Thymus (tissue), 14 donors: ENCODE measurements at places on chromosomes 1 and 21. TPM values are rescaled to one million over a fixed set of nuclear protein-coding genes. Genes with fewer than 3 reads are reported as not detected.

CR1L gene
- total RNA-seq, result 0.85 TPM

- H3K27ac ChIP-seq, result no peak overlapping the region
- no peak overlapping the region for H3K4me3 ChIP-seq
- no peak for DNase-seq
- H3K36me3 ChIP-seq, result no peaks in the 10 kb centered on the region
- H3K4me1 ChIP-seq, result no peaks in the 10 kb centered on the region
Observed at GRCh38 chr21:22352088-22352487, 1353.9 kb downstream of the NCAM2 start.

SGIP1 gene
- 0.57 TPM for total RNA-seq

- no peak overlapping the region for H3K27ac ChIP-seq
- no peaks in the 10 kb centered on the region for H3K36me3 ChIP-seq
- H3K4me3 ChIP-seq, result no peak overlapping the region
- H3K4me1 ChIP-seq, result no peaks in the 10 kb centered on the region
Observed at GRCh38 chr1:192756314-192756713, 52.5 kb upstream of the RGS2 start.

GRCh38 chr21:46135782-46136395 lies 19.5 kb downstream of the FTCD start:
- no peak for DNase-seq
- no peak overlapping the region for H3K4me3 ChIP-seq
- H3K4me1 ChIP-seq, result no peaks in the 10 kb centered on the region
- no peak overlapping the region for H3K27ac ChIP-seq
- no peaks in the 10 kb centered on the region for H3K36me3 ChIP-seq

GRCh38 chr1:210794445-210794844 lies 339.5 kb downstream of the KCNH1 start:
- DNase-seq, result no peak
- H3K27ac ChIP-seq, result no peak overlapping the region
- no peaks in the 10 kb centered on the region for H3K4me1 ChIP-seq
- no peak overlapping the region for H3K4me3 ChIP-seq

HSD3B2 gene
- total RNA-seq, result 0.42 TPM

- peaks cover 3% of the 10 kb centered on the region for H3K4me1 ChIP-seq
- no peaks in the 10 kb centered on the region for H3K27me3 ChIP-seq
- H3K4me3 ChIP-seq, result no peak overlapping the region
- no peaks in the 10 kb centered on the region for H3K36me3 ChIP-seq
- no peak overlapping the region for H3K27ac ChIP-seq
Observed at GRCh38 chr1:66295803-66296202, 238.2 kb upstream of the SGIP1 start.

- no peak for DNase-seq
- no peak overlapping the region for H3K4me3 ChIP-seq
- no peak overlapping the region for H3K27ac ChIP-seq
- H3K36me3 ChIP-seq, result no peaks in the 10 kb centered on the region
- H3K4me1 ChIP-seq, result peaks cover 7% of the 10 kb centered on the region
- H3K27me3 ChIP-seq, result no peaks in the 10 kb centered on the region
Observed at GRCh38 chr1:89274411-89274857, 1.8 kb upstream of the GBP5 start.

GRCh38 chr1:34681480-34682451 lies 73.1 kb upstream of the GJB5 start:
- H3K4me3 ChIP-seq, result no peak overlapping the region
- no peak overlapping the region for H3K27ac ChIP-seq
- H3K4me1 ChIP-seq, result no peaks in the 10 kb centered on the region
- peak; percentile 32 for DNase-seq

GJA9 gene
- 0.05 TPM for total RNA-seq

GRCh38 chr21:42238185-42238934 lies 19.4 kb downstream of the ABCG1 start:
- H3K4me1 ChIP-seq, result peaks cover 81% of the 10 kb centered on the region
- H3K27ac ChIP-seq, result peak overlapping the region; percentile 27
- H3K27me3 ChIP-seq, result no peaks in the 10 kb centered on the region
- DNase-seq, result no peak
- no peak overlapping the region for H3K4me3 ChIP-seq

- DNase-seq, result no peak
- H3K4me3 ChIP-seq, result no peak overlapping the region
- peaks cover 10% of the 10 kb centered on the region for H3K4me1 ChIP-seq
- no peaks in the 10 kb centered on the region for H3K27me3 ChIP-seq
- H3K27ac ChIP-seq, result no peak overlapping the region
Observed at GRCh38 chr1:245052258-245052657, 102.5 kb upstream of the KIF26B start.

ALX3 gene
- 0.14 TPM for total RNA-seq

- peaks cover 8% of the 10 kb centered on the region for H3K4me1 ChIP-seq
- peak; percentile 6 for DNase-seq
- peaks cover 17% of the 10 kb centered on the region for H3K36me3 ChIP-seq
- H3K27ac ChIP-seq, result no peak overlapping the region
- no peaks in the 10 kb centered on the region for H3K27me3 ChIP-seq
Observed at GRCh38 chr1:150487763-150488115, 520 bp downstream of the TARS2 start.
